ENCODE measurements at places on chromosomes 6 and 20.
A peak's percentile ranks its signal among the peaks of the same experiment; 100 is the strongest.

DNA sequence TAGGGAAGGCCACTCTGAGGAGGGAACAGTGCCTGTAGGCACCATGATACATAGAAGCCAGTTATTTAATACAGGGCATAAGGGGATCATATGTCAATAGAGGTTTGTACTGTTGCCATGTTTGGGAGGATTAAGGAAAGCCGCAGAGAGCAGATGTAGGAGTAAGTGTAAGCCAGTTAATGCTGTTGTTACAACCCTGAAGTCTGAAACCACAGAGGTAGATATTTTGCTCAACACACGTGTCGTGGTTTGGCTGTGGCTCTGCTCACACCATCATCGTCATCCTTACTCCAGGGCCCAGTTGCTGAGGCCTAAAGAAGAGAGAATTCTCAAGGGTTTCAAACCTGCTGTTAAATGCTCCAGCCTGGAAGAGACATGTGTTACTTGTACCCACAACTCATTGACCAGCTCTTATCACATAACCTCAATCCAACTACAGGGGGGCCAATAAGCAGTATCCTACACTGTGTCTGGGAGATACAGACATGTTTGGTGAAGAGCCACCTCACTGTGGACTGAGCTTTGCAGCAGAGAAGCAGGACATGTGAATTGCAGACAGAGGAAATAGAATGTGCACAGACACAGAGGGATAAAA is 31.0 kb upstream of the PSMF1 start:
- DNase-seq = no peak

- no peak for DNase-seq
Measured at GRCh38 chr6:111456208-111456607, 26.8 kb downstream of the REV3L start.

DNA sequence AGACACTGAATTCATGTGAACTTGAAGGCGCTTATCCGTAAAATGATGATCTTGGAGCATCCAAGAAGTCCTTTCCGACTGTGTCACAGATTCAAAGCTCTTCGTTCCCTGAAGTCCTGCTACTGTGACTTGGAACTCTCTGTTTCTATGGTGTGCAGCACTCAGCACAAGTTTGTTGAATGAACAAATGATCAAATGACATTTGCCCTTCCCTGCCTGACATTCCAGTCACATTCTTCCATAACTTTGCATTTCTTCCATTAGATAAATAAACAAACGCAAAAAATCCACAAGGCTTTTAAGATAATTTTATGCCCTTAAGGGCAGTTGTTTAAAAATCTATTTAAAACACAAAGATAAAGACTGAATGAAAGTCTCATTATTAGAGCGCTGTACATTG is 39.9 kb downstream of the SGK1 start:
- no peak for DNase-seq

GRCh38 chr6:30615958-30616810 is 859 bp downstream of the PPP1R10 start:
- DNase-seq = no peak

DNA sequence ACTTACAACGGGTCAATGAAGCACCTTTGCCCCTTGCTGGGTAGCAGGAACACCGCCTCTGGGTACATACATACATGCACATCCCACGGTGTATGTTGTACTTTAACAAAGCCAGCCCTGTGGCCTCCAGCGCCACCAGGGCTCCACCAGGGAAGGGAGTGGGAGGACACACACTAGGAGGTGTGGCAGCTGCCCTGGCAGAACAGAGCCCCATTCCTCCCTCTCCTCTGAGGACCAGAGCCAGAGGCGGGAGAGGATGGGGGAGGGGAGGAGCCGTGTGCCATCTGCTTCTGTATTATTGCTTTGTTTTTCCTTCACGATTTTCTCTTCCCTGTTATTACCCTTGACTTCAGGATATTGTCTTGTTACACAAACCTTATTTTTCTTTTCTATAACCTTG is 105.8 kb upstream of the TRAF3IP2 start:
- DNase-seq = peak; percentile 64

- DNase-seq = no peak
Measured at GRCh38 chr6:47519279-47519678, 41.7 kb downstream of the CD2AP start.

DNA sequence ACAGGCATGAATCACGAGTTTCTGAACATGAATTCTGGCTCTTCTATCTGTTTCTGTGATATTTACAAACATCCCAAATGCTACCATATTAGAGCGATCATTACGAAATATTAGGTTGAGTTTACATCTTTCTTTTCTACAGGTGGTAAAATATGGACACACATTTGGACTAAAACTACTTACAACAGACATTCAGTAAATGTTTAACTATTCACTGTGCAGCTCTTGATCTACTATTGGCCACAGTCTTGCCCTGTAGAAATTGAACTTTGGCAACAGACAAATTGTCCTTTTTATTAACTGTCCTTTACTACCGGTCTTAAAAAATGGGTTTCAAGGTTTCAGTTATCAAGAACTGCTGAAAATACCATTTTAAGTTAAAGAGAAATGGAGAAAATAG is 26.5 kb upstream of the MTRF1L start:
- DNase-seq = no peak

GRCh38 chr6:122122686-122123085 is 276.8 kb upstream of the HSF2 start:
- no peak for DNase-seq

- no peak for DNase-seq
Measured at GRCh38 chr6:105474234-105474633, 71.4 kb upstream of the PREP start.

DNA sequence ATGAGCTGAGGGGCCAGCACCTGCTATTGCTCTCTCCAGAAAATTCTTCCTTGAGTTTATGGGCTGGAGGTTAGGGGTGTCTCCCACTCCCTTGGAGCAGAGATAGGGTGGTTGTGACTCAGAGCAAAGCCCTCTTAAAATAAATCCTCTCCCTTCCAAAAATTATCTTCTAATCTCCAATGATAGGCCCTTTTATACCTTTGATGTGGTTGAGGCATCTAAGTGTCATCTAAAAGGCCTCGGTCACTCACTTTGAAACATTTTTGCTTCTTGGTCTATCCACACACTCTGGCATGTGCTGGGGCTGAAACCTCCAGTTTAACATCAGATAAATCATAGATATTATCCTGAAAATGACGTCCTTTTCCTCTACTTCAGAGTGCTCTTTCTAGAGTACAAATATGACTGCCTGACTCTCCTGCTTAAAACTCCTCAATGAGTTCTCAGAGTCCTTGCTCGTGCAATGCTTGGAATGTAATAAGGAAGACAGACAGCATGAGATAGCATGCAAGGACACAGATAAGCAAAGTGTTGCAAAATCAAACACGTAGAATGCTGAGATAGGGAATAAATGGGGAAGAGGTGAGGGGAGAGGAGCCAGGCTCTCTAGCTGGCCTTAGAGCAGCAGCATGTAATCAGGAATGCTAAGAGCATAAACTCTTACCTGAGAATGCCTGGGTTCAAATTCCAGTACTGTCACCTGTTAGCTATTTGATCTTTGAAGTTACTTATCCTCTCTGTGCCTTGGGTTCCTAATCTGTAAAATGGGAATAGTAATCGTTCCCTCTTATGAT is 374.1 kb upstream of the CITED2 start:
- DNase-seq = no peak

DNA sequence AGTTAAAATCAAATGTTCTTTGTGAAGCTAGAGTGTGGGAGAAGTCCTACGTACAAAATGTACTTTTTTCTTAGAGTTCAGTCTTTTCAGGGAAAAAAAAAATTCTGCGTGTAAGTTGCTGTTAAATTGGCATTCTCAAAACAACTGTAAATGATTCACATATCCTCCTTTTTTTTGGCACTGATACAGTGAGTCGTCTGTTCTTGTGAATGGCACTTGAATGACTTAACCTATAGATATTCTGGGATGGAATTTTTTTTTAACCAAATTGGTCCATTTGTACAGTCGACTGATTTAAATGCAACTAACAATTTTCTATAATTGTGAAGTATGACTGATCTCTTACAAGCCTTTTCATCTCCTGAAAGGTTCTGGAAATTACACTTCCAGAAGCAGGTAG is 5.5 kb upstream of the JAG1 start:
- DNase-seq = no peak

DNA sequence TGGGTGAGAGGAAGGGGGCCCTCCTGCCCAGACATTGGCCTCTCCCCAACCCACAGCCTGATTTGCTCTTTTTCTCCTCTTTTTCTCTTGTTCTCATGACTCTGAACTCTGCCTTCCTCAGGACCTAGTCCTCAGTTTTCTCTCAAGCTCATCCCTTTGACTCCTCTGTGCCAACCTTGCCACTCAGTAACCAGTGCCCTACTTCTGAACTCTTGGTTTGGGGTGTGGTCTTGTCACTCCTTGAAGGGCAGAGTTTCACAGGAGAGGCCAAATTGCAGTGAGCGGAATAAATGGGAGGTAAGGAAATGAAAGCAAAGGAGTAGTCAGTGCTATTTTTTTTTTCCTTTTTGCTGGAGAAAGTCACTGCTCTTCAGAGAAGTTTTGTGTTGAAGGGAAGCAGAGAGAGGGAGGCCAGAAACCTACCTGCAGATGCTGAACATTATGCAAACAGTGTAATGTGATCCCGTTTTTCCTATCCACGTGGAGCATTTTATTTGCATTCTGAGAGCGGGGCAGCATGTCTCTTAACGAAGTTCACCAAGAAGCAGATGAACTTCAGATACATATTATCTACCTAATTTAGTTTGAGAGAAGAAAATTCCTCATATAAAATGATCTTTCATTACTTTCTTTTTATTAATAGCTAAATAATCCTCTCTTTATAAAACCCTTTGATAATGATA is 26.9 kb downstream of the CFAP61 start:
- peak; percentile 7 for DNase-seq

Data from NCI-H1092 (cell line).